Uterus (tissue), 4 donors: ENCODE measurements at places on chromosomes 7 and 10. TPM values are rescaled to one million over a fixed set of nuclear protein-coding genes. Genes with fewer than 3 reads are reported as not detected.

DNA sequence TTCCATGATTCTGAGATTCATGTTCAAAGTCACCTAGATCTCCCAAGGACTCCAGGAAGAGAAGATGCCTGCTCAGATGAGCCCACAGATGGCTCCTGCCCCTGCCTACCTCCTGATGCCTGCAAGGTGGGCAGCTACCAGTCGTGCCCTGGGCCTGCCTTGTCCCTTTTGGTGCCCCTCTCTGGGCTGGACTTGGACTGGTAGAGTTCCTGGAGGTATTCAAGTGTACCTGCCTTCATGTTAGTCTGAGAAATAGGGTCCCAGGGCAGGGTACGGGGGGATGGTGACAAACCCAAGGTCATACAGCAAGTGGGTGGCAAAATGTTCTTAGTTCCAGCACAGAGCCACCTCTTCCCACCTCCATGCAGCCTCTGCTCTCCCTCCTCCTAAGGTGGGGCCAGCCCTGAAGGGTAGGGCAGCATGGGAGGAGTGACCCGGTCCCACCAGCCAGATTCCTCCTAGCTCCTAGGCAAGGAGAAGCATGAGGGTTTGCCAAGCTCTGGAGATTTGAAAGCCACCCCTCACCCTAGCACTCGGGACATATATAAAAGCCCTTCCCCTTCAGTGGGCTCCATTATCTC is 80.8 kb upstream of the UNC5B start:
- H3K27ac ChIP-seq, result no peak overlapping the region
- H3K4me3 ChIP-seq, result no peak overlapping the region
- H3K4me1 ChIP-seq, result no peaks in the 10 kb centered on the region
- H3K27me3 ChIP-seq, result no peaks in the 10 kb centered on the region

The SLC25A28 gene
- 72.4 TPM for total RNA-seq

DNA sequence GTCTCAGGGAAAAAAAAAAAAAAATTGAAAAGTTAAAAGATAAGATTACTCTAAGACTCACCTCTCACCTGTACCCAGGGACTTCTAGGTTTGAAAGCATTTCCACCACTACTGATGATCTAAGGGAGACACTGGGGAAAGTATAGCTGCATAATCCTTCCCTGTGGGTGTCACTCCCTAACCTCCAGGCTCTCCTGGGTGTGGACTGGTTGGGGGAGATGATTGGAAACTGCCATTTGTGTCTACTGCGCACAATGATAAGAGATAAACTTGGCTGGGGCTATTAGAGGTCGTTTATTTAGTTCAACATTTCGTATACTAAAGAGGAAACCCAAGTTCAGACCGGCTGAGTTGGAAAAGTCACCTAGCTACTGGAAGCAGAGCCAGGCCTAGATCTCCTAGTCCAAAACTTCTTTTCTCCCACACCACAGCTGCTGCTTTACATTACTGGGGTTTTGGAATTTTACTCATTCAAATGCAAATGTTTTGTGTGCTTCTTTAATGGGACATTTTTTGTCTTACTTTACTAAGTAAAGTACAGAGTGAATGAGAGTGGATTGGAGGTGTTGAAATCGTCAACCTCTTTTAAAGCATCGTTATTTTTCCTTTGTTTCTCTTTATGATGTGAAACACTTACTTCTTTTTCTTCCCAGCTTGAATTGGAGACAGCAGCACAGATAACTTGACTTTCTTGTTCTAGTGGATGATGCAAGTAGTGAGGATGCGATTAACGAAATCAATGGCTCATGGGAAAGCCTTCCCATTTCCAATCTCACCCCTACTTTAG is 22.3 kb upstream of the SEC61G start:
- no peak overlapping the region for H3K27ac ChIP-seq
- no peaks in the 10 kb centered on the region for H3K36me3 ChIP-seq
- no peaks in the 10 kb centered on the region for H3K27me3 ChIP-seq
- DNase-seq, result no peak
- no peak overlapping the region for H3K4me3 ChIP-seq

DNA sequence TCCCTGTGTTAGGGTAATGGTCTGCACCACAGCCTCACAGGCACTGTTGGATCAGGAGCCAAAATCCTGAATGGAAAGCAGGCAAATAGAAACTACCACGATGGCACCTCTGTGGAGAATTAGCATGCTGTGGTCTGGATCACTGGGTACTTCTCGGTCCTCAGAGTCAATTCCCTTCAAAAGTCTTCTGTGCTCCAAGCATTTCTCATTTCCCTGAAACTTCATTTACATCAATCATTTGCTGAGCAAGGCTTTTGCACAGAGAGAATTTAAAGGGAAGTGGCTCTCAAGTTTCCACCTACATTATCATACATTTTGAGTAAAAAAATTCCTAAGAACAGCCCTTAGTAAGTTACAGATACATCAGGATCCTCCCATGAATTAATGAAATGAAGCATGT is 293.9 kb upstream of the NPSR1 start:
- no peaks in the 10 kb centered on the region for H3K27me3 ChIP-seq
- H3K4me3 ChIP-seq, result no peak overlapping the region
- no peak overlapping the region for H3K27ac ChIP-seq
- no peaks in the 10 kb centered on the region for H3K36me3 ChIP-seq

The EBF3 gene
- total RNA-seq, result 2.1 TPM

GRCh38 chr7:91656541-91657482 is 223.7 kb downstream of the MTERF1 start:
- no peak overlapping the region for H3K27ac ChIP-seq
- no peak overlapping the region for H3K4me3 ChIP-seq
- no peaks in the 10 kb centered on the region for H3K4me1 ChIP-seq
- H3K27me3 ChIP-seq, result no peaks in the 10 kb centered on the region
- no peak for DNase-seq

GRCh38 chr7:21355406-21355874 is 72.4 kb upstream of the SP4 start:
- no peak overlapping the region for H3K27ac ChIP-seq
- H3K4me1 ChIP-seq, result no peaks in the 10 kb centered on the region
- DNase-seq, result no peak
- no peak overlapping the region for H3K4me3 ChIP-seq

GRCh38 chr7:44218418-44219201 is 17.8 kb downstream of the YKT6 start:
- no peak overlapping the region for H3K4me3 ChIP-seq
- no peaks in the 10 kb centered on the region for H3K36me3 ChIP-seq
- no peaks in the 10 kb centered on the region for H3K27me3 ChIP-seq

DNA sequence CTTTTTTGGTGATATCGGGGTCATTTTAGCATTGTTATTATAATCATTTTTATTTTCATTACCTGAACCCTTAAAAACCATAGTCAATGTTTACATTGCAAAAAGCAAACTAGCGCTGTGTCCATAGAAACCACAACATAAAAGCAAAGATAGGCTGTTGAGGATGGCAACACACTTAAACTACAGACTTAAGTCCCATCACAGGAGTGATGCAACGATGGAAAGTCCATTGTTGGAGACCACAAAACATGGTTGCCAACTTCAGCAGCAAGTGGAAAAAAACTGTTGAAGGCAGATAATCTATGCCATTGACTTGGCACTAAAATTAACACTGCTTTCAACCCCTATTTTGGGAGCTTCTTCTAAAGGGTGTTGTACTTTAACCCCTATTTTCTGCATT is 398.8 kb upstream of the IGFBP3 start:
- no peak overlapping the region for H3K4me3 ChIP-seq
- no peak for DNase-seq

GRCh38 chr7:99219985-99220384 is 12.1 kb upstream of the KPNA7 start:
- H3K4me3 ChIP-seq, result no peak overlapping the region
- no peaks in the 10 kb centered on the region for H3K36me3 ChIP-seq
- DNase-seq, result no peak
- no peaks in the 10 kb centered on the region for H3K4me1 ChIP-seq

The CACNA2D1 gene
- 54.1 TPM for total RNA-seq

- no peak overlapping the region for H3K27ac ChIP-seq
- DNase-seq, result no peak
- H3K36me3 ChIP-seq, result no peaks in the 10 kb centered on the region
- H3K4me3 ChIP-seq, result no peak overlapping the region
- no peaks in the 10 kb centered on the region for H3K27me3 ChIP-seq
- H3K4me1 ChIP-seq, result no peaks in the 10 kb centered on the region
Observed at GRCh38 chr10:132077091-132077490, 11.3 kb downstream of the JAKMIP3 start.
